Activated gamma-delta T cell treated with Interleukin-2 at 50 U/mL for 16 hours (primary cell): ENCODE measurements at places on chromosomes 4 and X.

DNA sequence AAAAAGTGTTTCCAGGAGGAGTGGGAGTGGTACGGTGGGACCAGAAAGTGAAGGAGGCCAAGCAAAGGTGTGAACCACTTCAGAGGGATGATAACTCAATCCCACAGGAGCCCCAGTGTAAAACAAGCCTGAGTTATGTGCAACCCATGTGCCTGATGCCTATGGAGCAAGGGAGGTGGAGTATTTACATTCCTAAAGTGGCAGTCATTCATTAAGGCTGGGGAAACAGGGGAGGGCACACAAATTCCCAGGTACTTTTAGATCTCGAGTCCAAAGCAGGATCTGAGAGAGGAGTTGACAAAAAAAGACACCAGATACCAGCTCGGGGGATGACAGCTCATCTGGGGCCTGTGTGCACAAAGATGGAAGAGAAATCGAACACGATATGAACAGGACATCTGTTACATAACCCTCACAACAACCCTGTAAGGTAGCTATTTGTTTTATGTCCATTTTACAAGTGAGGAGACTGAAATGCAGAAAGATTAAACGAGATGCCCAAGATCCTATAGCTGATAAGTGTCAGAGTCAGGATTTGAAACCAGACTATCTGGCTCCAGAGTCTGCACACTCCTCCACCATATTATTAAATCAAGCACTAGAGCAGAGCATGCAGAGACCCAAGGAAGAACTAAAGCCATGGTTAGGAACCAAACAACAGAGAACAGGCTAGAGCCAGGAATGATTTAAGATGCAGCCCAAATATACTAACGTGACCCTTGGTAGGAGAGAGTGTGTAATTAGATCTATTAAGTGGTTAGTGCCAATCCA is 91.9 kb upstream of the MAPK10 start:
- DNase-seq = no peak

DNA sequence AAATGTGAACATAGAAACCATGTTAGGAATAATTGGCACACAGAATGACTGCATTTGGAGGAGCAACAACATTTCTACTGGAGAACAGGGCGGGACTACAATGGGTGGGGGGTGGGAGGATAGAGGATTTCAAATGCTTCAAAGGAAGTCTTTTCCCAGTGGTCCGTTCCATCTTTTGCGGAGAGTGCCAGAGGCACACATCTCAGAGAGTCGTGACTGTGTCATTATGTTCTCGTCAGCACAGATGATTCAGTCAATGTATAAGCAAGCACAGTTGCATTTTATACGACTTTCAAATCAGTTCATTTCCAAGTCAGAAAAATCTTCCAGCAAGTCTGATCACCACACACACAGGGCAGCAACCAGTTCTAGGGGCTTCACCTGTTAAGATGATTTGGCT is 22.7 kb upstream of the GPR50 start:
- DNase-seq = no peak

GRCh38 chr4:104351706-104352105 is 143.0 kb downstream of the CXXC4 start:
- DNase-seq = no peak

DNA sequence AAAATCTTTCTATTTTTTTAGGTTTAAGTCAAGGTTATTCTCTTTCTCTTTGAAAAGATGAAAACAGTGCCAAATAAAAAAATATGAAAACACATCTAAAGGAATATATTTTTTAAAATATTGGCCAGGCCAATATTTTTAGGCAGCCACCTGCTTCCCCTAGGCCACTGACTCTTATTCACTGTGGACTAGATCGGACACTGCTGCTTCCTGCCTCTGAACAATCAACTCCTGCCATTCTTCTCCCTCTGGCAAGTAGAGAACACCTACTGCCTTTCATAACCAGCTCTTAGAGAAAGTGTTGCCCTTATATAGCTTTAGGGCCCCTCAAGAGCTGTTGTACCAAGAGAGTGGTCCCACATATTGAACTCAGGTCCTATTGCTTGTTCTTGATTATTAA is 529.2 kb downstream of the RAPGEF2 start:
- no peak for DNase-seq

- DNase-seq = peak; percentile 23
Observed at GRCh38 chrX:49754233-49754857, 58.6 kb upstream of the PAGE1 start.

DNA sequence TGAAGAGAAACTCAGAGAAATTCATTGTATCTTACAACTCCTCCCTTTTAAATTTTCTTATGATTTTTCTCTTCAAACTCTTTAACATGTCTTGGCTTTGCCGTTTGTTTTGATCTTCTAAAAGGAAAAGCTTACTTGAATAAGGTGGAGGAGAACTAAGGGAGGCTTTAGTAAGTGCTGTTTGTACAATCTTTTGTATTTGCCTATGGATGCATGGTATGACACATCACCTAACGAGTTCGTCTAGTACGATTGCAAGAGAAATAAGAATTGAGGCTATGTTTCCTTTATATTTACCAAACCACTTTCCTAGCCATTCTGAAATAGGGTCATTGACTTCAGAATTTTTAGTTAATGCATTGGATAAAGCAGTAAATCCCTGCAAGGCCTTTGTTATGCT is 8.4 kb upstream of the BST1 start:
- DNase-seq = no peak

GRCh38 chr4:119580293-119580692 is 48.3 kb downstream of the PDE5A start:
- no peak for DNase-seq

GRCh38 chr4:176744091-176744490 is 48.6 kb downstream of the VEGFC start:
- no peak for DNase-seq

DNA sequence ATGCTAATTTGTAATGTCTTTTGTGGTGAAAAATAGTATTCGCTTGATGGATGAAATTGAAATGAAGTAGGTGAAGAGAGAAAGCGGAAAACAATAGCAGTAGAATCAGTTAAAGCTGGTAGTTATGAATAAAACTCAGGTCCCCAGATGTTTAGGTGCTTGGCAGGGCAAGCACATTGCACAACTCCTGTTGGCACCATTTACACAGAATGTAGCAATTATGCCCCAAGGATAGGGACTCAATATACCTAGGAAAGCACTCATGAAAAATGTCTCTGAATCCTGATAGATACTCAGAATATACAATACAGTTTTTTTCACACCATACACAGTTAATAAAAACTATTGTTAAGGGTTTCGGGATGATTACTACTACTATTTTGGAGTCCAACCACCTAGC is 26.5 kb upstream of the GRIA3 start:
- no peak for DNase-seq

DNA sequence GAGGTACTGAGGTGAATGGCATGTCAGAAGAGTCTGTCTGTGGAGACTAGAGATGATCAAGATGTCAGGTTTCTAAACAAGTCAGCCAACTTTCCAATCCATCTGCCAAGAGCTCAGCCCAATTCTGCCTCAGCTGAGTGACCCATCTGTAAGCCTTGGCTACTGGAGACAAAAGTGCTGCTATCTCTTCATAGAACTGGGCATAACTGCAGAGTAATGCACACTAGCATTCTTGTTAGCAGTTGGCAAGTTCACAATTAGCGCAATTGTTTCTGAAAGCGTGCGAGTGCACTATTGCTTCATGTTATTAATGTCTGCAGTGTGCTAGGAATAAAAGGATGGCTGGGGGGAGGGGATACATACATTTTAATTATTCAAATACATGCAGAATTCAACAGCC is 32.9 kb upstream of the SH3D19 start:
- DNase-seq = no peak

DNA sequence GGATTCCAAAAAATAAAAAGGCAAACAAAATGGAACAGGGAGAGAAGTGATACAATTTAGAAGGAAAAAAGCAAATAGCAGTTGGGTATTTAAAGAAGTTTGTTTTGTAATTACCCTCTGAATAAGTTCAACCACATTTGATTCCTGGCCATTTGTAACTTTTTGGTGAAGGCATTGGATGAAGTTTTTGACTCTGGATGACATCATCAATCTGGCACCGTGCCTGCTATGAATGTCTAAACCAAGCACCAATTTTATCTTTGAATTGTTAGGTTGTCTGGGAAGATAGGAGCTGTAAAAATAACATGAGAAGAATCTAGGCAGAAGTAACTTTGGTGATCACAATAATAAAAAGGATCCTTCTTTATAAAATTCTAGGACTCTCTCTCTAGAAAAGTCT is 29.5 kb downstream of the TMPRSS11A start:
- no peak for DNase-seq

GRCh38 chr4:39730072-39730471 is 32.1 kb downstream of the UBE2K start:
- DNase-seq = no peak

- DNase-seq = peak; percentile 35
Observed at GRCh38 chr4:11471618-11472017, 42.9 kb upstream of the HS3ST1 start.

GRCh38 chr4:86670756-86671155 is 76.6 kb downstream of the PTPN13 start:
- DNase-seq = no peak

- DNase-seq = no peak
Observed at GRCh38 chrX:17933856-17934255, 72.8 kb upstream of the RAI2 start.

- peak; percentile 25 for DNase-seq
Observed at GRCh38 chrX:149286940-149287349, 218.2 kb downstream of the IDS start.

- DNase-seq = no peak
Observed at GRCh38 chrX:70038515-70038914, 11.2 kb downstream of the AWAT2 start.

- DNase-seq = no peak
Observed at GRCh38 chr4:10781805-10782204, 97.2 kb upstream of the CLNK start.

GRCh38 chrX:153245288-153245731 is 66.2 kb downstream of the MAGEA1 start:
- DNase-seq = no peak

GRCh38 chrX:101025126-101025525 is 26.8 kb downstream of the TRMT2B start:
- no peak for DNase-seq

DNA sequence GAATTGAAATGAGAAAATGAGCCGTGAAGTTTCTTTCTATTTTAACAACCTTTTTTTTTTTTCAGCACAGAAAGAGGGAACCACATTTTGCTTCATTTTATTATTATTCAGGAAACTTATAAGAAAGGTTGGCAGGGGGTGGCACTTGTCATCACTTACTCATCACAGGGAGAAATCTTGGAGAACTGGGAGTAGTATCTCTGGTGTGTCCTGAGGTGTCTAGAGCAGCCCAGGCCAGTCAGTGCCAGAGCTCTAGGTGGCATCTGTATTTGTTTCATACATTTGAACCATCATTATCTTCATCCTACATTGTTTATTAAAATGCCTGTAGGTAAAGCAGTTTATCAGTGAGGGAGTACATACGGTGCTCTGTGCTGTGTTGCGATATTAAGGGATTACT is 43.8 kb upstream of the ARHGAP24 start:
- no peak for DNase-seq

GRCh38 chr4:90857081-90857820 is 730.1 kb downstream of the CCSER1 start:
- DNase-seq = no peak

DNA sequence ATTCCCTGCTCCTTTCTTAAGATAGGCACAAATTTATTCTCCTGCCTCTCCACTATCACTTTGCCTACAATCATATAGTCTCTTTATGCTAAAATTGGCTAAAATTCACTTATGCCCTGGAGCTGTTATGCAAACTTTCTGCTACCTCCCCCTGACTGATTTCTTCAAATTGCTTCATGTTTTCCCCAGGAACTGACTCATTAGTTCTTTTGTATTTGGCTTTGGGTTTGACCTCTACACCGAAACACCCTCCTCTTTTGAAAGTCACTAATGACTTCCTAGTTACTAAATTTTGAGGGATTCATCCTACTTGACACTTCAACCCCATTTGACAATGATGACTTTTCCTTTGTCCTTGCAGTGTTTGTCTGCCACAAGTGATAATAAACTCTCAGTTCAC is 222.6 kb downstream of the NDST4 start:
- no peak for DNase-seq

DNA sequence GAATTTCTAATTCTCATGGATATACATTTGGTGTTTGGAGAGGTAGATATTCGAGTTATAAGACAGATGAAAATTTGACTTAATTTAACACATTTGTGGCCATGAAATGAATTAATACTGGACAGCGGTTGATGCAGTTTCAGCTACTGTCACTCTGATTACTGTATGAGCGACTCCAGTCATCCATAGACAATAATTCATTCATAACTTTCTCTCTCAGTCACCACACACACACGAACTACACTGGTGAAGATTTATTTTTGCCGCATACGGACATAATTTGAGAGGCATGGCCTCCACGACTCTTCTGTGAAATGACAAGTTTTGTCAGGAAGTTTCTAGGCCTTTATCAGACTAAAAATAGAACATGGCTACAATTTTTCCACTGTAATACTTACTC is 177.0 kb downstream of the TENM3 start:
- no peak for DNase-seq

- DNase-seq = no peak
Observed at GRCh38 chr4:100960232-100960631, 387.1 kb downstream of the PPP3CA start.

DNA sequence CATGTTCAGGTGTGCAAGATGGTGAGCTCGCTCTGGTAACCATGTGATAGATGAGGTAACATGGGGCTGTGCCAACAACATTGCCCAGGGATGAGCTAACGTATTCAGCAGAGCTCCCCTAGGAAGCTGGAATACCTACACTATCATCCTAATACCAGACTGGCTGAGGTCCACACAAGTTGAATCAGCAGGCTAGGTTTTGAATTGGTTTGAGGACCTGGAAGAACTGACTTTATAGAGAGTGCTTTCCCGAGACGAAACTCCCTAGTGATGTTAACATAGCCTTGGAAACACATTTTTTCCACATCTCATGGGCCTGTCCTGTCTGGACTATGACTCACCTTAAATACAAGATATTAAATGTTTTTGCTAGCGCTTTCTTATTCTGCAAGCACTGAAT is 56.7 kb downstream of the IGFBP7 start:
- no peak for DNase-seq

- no peak for DNase-seq
Observed at GRCh38 chr4:39020130-39020529, 12.1 kb downstream of the TMEM156 start.

- no peak for DNase-seq
Observed at GRCh38 chr4:143199503-143199902, 14.8 kb downstream of the USP38 start.

DNA sequence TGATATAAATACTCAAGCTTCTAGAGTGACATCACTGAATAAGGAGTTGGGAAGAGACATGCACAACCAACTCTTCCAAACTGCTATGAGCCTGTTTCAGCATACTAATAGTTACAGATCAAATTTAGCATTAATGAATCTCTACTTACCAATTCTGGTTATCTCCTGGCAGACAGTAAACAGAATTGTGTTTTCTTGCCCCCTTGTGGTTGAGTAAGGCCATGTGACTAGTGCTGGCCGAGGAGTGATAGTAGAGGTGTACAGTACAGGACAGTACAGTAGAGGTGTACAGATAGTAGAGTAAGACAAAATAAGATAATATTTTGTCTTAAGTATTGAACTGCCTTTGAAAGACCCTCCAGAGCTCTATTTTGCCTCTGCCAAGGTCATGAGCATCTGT is 681.4 kb downstream of the GABRG1 start:
- DNase-seq = no peak
